Left kidney (tissue), 8 donors: ENCODE measurements at places on chromosomes 4 and X.

- DNase-seq, result no peak
Measured at GRCh38 chr4:25703731-25704388, 48.2 kb downstream of the SLC34A2 start.

GRCh38 chrX:118189000-118189399, 72.4 kb upstream of the KLHL13 start:
- DNase-seq, result no peak

- no peak for DNase-seq
Measured at GRCh38 chrX:105552395-105552794, 269.9 kb upstream of the NRK start.

- no peak for DNase-seq
Measured at GRCh38 chrX:53362449-53362848, 60.0 kb downstream of the SMC1A start.

DNA sequence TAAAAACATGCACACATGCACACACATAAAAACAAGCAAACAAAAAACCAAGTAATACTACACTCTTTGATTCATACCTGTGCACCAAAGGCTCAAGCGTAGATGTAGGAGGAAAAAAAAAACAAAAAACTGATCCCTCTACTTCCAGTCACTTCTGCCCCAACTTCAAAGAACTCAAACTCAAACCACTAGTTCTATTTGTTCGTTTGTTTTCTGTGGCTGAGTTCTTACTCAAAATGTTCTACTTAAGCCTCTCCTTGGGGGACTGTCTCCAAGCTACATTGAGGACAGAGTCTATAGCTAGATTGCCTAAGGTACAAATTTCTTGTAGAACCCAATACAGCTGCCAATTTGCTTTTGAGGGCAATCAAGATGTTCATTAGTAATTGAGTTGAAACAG, 171.0 kb upstream of the ATOH1 start:
- DNase-seq, result no peak

DNA sequence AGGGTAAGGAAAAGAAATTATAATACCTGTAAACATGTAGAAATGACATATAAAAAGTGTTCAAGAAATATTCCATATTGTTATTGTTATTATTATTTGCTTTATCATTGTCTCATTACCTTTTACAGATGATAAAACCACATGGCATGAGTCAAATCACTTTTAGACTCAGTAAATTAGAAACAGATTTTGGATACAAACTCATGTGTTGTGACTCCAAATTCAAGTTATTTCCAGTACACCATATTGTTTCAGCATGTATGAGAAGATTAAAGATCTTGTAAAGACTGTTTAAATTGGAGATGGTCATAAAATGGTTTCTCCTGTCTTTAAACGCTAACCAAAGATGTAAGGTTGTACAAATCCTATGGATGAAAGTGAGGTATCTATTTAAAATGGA, 18.1 kb downstream of the PPP1R2C start:
- no peak for DNase-seq

GRCh38 chrX:139766545-139766983, 58.6 kb upstream of the MCF2 start:
- no peak for DNase-seq

DNA sequence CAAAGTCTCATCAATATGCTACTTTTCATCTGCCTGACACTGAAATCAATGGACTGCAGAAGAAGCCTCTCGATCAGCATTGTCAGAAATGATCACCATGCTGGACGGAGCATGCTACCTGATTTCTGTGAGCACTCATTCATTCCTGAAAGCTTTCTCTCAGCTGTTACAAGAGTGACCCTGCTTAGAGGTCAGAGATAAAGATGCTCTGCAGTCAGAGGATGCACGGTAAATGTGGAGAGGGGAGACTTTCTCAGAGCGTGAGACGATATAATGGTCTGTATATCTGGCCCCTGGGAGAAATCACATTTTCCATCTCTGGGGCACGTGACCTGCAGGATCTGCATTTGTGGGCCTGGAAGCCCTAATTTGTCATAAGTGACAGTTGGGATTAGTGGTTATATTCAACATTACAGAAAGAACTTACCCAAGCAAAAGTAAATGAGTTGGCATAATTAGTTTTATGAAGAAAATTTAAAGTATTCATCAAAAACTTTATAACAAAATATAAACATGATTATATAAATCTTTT, 125.6 kb upstream of the TTC29 start:
- DNase-seq, result no peak

DNA sequence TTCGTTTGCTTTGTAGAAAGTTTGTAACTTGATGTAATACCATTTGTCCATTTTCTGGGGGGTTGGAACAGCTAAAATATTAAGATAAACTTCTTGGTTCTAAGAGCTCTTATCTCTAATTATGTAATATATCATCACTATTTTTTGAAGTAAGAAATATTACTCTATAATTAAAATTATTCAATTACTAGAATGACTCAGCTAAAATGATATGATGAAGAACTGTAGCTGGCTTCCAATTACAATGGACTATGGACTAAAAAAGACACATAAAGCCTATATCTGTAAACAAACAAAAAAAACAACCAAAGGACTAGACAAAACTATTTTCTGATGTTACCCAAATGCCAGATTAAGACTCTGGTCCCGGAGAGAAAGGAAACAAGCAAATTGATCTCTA, 569.4 kb downstream of the PCDH18 start:
- DNase-seq, result no peak

DNA sequence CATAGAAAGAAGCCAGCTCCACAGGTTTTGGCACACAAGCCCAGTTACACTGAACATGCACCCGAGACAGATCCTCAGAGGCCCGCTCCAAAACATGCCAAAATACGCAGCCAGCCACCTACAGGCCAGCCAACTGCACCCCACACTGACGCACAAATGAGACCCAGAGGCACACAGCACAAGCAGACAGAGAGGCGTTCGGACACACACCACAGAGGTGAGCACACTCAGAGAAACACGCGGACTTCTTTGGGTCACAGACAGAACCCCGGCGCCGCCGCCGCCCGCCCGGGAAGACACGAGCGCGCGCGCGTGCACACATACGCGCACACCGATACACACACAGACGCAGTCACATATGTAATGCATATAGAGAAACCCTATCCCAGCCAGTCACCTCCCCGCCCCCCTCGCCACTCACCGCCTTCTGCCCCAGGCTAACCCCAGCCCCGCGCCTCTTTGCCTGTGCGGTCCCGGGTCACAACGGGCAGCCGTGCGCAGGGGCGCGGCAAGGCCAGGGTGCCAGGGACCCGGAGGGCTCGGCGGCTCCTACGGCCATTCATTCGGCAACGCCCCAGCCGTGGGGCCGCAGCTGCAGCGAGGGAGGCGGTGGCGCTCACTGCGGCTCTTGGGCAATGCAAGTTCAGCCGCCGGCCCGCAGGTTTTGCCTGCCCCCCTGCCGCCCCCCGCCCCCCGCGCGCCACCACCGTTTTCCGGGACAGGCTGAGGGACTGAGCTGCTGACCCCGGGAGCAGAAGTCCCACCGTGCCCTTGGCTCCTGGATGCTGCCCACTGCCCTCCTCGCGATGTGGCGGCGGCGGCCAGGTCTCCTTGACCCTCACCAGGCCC, 553 bp downstream of the SEPTIN6 start:
- no peak for DNase-seq

DNA sequence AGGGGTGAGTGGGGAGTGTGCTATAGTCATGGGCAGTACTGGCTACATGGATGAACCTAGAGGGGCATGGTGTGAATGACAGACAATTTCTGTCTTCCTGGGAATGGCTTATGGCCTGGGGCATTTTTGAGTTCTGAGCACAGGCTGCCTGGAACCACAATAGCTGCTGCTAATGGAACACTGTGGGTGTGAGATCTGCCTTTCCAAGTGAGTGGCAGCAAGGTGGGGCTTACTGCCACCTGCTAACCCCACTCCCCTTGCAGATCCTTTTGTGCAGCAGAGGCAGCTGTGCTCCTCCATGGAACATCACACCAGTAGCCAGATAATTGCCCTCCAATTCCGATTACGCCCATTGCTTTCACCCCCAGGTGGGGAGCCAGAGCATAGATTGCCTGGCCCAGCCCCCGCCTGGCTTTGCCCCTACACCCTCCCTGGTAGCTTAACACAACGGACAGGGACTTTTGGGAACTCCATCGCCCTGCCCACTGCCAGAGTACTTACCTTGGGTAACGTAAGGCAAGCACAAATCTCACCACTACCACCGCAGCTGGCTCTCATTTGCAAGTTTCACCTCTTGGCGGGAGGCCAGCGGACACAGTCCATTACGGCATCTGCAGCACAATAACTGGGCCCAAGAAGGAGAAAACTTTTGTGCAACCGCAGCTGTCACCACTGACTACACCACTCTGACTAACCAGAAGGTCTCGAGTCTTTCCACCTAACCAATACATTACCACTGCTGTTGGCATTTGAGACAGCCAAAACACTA, 421.2 kb upstream of the NWD2 start:
- DNase-seq, result no peak

DNA sequence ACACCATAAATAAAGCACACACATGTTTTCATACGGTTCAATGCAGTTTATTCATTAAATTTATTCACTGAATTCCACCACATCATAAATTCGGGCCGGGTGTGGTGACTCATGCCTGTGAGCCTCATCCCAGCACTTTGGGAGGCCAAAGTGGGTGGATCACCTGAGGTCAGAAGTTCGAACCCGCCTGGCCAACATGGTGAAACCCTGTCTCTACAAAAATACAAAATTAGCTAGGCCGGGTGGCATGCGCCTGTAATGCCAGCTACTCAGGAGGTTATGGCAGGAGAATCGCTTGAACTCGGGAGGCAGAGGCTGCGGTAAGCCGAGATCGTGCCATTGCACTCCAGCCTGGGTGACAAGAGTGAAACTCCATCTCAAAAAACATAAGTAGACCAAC, 131.6 kb downstream of the PDS5A start:
- no peak for DNase-seq

GRCh38 chr4:144721994-144722393, 76.0 kb downstream of the HHIP start:
- no peak for DNase-seq

GRCh38 chr4:48985602-48985975, 486 bp upstream of the CWH43 start:
- no peak for DNase-seq

GRCh38 chr4:57658673-57659072, 548.5 kb upstream of the IGFBP7 start:
- DNase-seq, result no peak

DNA sequence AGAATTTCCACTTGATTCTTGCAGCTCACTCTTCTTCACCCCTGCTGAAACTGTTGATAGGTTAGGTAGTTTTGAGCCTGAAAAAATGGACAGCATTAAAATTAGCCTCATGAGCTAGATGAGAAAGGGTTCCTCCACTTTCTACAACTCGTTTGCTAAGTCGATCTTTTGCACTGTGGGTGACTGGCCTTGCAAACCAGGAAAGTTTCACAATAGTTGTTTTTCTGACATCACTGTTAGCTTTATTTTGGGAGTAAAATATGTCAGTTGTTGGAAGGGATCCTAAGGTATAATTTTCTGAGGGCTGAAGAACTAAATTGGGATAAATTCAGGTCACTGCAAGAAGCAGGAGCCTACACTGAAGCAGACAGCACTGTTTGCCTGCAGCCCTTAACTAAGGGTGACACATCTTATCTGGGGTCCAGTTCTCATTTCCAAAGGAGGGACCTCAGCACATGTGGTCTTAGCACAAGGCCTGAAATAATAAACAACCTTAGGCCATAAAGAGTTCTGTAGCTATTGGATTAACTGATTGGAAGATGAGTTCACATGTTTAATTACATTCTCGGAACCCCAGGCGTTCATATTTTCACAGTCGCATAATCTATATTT, 29.1 kb downstream of the ANAPC4 start:
- no peak for DNase-seq

DNA sequence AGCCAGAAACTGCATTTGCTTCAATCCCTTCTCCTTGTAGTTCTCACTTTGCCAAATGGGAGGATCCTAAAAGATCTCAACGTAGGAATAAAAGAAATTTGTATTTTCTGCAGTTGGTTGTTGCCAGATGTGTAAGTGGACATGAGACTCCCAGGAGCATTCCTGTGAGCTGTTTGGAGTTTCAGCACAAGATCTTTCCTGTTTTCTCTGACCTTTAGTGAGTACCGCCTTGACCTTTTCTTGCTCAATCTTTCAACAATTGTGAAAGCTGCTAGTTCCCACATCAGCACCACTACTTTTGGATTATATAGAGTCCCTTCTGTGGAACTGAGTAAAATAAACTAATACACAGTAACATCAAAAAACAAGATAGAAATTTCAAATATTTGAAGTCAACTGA, 683.8 kb upstream of the PABPC4L start:
- DNase-seq, result no peak

GRCh38 chr4:177351622-177352244, 42.1 kb downstream of the NEIL3 start:
- no peak for DNase-seq

- no peak for DNase-seq
Measured at GRCh38 chr4:140809676-140810075, 53.5 kb upstream of the TBC1D9 start.

- DNase-seq, result no peak
Measured at GRCh38 chr4:69583543-69583942, 55.9 kb downstream of the UGT2A2 start.

DNA sequence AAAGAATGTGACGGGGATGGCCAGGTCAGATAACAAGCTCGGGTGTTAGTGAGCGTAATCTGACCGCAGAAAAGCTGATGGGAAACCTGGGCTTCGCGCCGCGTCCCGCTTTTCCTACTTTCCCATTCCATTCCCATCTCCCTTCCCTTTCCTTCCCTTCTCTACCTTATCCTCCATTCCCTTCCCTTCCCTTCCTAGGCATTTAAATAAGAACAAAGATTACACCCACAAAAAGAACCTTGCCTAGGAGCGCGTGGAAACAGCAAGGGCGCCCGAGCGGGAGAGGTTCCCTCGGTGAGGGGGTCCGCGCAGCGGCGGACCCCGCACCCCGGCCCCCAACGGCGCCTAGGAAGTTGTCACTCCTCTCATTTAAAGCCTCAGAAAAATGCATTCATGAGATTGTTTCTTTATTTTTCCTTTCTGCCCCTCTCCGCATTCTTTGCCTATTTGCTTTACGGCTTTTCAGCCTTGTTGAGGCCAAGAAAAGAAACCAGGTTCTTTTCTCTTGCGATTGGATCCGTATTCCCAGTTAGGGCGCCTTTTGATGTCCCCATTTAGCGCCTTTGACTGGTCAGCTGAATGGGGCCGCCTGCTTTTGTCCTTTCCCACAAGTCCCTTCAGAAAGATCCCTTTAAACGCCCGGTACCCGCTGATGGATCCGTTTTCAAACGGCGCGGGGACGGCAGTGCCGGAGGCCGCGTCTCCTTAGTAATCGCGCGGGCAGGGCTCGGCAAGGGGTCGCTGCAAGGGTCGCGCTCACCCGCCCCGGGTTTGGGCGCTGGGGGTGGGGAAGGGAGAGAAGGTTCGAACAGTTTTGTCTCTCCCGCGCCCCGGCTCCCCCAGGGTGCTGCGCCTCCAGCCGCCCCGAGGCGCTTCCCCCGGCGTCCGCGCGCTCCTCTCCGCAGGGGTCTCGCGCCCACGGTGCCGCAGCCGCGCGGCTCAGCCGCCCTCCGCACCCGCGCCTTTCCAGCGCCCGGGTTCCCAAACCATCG, 54.1 kb upstream of the TMEM33 start:
- DNase-seq, result no peak

GRCh38 chrX:6228720-6229119, at the start of gene NLGN4X:
NLGN4X (minus strand) TSS chrX:6228867; CDS start chrX:6151466, 77,401 bp downstream.
- no peak for DNase-seq
